ENCODE measurements at places on chromosomes 6 and 20.
A peak's percentile ranks its signal among the peaks of the same experiment; 100 is the strongest.

DNA sequence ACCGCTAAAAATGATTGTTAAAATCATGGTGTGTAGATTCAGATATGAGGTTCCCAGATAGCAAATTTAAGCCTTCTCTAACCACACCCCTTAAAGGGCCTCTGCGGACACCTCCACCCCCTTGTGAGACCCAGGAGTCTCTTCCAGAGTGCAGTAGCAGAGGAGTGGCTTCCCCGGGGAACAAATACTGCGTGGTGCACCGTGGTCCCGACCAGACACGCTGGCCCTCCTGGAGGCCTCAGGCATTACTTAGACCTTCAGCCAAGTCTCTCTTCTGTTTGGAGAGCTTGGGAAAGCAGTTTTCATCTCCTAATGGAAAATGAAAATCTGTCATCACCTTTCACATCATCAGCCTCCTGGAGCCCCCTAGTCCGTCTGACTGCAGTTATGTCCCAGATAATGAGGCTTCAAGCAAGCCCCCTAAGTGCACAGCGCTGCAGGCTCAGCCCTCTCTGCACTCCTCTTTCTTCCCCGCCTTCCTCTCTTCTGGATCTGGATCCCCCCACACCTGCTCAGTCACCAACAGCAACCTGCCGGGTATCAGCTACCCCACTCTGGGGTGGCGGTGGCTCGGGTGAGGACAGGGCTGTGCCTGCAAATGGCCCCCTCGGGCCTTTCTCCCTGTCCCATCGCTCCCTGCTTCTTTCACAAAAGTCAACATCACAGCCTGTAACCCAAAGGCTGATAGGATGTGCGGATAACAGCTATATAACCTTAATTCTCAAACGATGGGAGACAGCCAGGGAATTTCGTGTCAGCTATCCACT, 58.8 kb upstream of the TAGAP start:
- DNase-seq: no peak

DNA sequence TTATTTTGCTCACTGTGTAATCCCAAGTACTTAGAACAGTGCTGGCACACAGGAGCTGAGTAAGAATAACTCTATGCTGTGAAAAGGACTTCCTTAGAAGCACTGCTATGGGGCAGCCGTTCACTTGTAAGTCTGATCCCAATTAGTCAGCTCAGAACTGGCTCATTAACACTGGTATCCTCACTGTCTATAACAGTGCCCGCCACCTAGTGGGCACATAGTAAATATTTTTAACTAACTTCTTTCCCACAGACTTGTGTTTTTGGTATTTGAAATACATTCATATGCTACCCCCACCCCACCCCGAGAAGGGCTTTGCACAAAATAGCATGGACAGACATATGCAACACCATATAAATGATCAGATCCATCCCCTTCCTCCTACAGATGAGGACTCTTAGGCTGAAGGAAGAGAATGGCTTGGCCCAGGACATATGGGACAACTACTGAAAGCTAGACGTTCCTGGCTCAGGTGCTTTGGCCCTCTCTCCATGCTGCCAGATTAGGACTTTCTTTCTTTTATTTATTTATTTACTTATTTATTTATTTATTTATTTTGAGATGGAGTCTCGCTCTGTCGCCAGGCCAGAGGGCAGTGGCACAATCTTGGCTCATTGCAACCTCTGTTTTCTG, 47.1 kb downstream of the DST start:
- DNase-seq: no peak

DNA sequence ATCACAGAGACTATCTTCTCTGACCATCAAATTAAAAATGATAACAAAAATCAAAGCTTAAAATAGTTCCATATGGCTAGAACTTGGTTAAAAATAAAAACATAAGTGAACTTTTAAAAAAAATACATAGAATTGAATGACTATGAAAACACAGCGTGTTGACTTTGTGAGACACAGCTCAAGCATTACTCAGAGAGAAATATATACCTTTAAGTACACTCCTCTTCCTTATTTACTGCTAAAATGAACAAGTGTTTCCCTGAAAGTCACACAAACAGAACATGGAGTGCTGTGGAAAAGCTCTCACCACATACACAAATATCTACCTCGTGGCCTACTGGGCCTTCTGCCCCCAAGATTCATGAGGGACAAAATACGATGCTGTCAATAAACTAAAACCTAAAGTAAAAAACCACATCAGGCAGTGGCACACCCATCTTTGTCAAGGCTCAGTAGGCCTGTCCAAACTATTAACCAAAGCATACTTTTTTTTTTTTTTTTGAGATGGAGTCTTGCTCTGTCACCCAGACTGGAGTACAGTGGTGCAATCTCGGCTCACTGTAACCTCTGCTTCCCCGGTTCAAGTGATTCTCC, 7.5 kb downstream of the FAXC start:
- no peak for DNase-seq

DNA sequence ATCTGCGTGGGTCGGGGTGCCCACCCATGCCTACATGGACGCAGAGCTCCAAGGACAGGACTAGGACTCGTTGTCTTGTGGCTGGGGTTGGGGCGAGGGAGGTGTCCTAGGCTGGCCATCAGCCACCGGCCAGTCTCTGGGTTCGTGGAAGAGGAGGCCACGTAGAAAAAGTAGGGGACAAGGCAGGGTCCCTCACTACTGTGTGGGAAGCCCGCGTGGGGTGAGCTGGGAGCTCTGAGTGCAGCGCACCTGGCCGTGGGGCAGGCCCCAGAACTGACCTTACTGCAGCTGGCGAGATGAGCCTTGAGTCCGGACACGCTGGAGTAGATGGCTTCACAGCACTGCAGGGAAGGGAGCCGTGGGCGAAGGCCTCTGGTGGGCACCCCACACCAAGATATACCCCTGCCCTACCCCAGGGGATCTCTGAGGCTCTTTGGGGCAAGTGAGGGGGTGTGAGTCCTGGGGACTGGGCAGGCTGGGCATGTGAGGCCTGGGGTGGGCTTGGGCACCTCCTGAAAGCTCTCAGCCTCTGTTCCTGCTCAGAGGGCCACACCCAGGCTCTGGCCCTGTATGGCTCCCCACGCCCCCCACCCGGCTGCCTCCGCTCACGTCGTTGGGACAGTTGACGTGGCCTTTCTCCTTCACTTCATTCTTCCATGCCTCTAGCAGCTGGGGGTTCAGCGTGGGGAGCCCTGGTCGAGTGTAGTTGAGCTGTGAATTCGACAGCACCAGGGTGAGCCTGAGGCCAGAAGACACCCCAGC, 5.6 kb upstream of the UCKL1 start:
- no peak for DNase-seq

GRCh38 chr20:45311589-45312211, 3.6 kb upstream of the MATN4 start:
- peak; percentile 21 for DNase-seq

GRCh38 chr20:10487142-10488136, 52.3 kb downstream of the SLX4IP start:
- no peak for DNase-seq

DNA sequence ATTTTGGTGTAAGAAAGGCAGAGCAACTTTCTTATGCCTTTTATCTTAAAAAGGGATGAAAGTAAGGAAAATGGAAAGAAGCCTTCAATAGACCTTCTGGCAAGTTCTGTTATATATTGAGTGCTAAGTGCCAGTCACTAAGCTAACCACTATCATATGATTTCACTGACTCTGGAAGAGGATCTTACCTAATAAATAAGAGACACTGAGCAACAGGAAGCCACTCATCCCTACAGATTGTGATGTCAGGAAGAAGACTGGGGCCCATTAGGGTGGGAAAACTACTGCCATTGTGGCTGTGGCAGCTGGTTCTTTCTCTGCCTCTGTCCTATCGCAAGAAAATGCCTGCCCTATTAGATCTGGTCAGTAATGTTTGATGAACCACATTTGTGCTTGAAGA, 89.6 kb downstream of the AIG1 start:
- no peak for DNase-seq

GRCh38 chr6:168711666-168712300, 270.8 kb downstream of the SMOC2 start:
- no peak for DNase-seq

DNA sequence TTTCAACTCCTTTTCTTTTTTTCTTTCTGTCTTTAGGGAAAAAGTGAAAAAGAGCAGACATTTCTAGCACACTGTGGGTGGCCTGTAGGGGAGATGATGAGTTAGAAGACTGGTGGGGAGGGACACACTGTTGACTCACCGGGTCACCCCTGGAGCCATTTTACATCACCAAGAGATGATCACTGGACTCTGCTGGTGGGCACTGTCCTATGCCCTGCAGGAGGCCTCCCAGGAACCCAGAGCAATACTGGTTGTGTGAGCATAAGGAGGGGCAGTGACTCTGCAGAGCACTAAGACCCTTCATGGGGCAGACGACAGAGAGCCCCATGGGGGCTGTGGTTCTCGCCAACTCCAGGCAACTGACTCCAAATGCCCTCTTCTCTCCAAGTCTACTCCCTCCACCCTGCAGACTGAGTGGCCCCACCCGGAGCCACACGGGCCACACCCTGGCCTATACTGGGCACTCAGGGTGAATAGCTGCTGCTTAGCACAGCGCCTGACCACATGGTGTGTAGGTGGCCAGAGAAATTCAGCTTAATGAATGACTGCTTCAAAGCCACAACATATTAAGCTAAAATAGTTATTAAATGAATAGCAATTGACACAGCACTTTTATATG, 177.5 kb downstream of the CDC5L start:
- no peak for DNase-seq

- no peak for DNase-seq
These were observed 16.0 kb upstream of the TRIM38 start for GRCh38 chr6:25946631-25947030.

- DNase-seq: no peak
These were observed 48.9 kb upstream of the MOCS1 start for GRCh38 chr6:39983193-39983592.

DNA sequence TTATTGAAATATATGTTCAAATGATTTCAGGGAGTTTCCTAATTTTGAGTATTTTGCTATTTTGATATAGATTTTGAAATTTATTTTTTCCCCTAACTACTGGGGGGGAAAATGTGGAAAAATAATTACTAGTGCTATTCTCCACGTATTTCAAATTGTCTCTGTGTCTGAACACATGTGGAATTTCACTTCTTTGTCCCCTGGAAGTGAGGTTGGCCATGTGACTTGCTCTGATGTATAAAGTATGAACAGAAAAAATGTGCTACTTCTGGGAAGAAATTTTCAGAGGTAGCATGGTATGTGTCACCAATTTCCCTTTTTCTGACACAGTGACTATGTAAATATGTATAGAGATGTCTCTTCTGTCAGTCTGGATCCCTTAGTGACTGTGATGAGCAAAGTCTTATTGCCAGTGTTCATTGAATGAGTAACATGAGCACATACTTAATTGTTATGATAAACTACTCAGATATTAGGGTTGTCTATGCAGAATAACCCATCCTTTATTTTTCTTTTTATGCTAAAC, 215.4 kb upstream of the CCN2 start:
- DNase-seq: no peak

DNA sequence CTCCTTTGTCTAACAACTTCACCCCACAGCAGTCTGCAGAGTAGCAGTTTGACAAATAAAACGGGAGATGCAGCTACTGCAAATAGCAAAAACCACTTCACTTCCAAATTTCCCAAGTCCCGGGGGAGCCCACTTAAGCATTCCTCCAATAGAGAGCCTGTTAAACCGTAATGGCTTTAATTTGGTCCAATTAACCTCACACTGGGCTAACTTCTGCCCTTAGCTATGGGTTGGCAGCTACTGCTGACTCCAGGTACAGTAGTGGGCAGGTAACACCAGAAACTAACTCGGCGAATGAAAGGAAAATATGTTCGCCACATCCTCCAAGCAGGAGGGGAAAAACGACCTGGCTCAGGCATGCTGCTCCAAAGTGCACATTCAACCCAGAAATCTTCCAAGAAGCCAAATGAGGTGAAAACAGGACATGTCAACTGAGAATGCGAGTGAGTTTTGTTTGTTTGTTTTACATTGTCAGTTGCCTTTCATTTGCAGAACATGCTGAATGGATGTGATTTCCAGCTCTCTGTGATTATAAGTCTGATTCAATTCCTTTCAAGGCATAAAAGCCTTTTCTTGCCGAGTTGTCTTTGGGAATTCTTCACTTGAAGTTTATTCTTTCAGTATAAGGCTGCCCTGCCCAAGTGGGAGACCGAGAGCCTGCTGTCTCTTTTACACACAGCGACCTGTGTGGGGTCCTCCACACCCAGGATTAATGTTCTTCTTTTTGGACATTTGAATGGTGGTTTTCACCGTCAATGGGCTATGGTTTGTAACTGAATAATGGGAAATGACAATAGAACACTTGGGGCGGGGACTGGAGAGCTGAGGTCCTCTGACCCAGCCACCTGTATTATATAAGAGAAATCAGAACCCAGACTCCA, 117.3 kb upstream of the ARMC2 start:
- DNase-seq: no peak

- DNase-seq: no peak
These were observed 1.1 kb downstream of the BAG2 start for GRCh38 chr6:57173056-57173885.

- DNase-seq: no peak
These were observed 98.6 kb upstream of the MRPS10 start for GRCh38 chr6:42315991-42316970.

DNA sequence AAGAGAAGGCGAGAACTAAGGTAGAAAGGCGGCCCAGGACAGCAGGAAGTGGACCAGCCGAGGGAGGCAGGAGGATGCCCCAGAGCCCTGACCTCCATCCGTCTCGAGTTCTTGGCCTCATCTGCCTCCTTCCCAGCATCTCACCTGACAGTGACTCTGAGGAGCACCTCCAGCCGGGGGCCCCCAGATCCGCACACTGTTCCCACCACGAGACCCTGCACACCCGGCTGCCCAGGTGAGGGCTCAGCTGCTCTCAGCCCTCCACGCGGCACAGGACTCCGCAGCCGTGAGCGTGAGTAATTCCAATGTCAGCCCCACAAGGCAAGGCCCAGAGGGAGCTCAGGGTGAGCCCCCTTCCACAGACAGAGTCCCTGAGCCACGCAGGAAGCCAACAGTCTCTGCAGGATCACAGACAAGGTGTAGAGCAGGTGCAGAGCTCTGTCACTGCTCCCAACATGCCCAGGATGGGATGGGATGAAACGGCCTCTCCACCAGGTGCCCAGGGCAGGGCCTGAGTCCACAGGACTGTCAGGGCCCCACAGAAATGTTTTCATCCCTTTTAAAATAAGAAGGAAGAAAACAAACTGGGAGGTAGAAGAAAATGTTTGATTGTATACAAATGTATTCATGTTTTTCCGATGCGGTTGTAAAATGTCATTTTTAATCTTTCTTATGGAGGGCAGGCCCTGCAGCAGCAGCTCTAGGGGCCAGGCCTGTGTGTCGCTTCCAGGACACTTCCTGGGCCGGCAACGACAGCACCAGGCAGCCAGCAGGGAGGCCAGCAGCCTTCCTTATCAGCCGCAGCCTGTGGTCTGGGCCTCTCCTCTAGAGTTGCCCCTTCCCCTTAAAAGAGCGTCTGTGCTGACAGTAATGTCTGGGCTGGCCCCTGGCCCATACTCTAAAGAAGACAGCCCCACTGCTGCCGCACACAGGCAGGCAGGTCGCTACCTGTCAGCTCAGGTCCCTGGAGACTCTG, 66.9 kb downstream of the DLL1 start:
- no peak for DNase-seq

- no peak for DNase-seq
These were observed 291.1 kb downstream of the GJA1 start for GRCh38 chr6:121726596-121726995.
